ENCODE measurements at places on chromosomes 5 and 9. TPM values are rescaled to one million over a fixed set of nuclear protein-coding genes. Genes with fewer than 3 reads are reported as not detected.

DNA sequence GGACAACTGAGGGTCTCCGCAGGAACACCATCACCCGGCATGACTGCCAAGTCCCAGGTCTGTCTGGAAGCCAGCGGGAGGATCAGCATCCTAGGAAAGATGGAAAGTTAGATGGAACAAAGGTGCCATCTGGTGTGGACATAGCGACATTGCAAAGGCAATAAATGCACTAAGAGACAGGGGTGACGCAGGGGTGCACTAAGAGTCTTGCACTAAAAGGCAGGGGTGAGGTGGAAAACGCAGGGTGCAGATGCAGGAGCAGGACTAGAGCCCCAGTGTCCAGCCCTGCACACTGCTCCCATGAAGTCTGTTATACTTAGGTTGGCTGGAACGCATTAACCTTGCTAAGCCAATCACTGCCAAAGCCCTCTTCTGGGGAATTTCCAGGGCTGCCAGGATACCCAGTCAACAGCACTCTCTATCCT is 15.5 kb downstream of the ATOX1 start:
- DNase-seq = peak; percentile 54

GRCh38 chr5:111512375-111513130 is at the start of gene STARD4:
Gene STARD4 (minus strand): TSS chr5:111512535. CDS start chr5:111507433, 5,102 bp downstream.
- peak; percentile 94 for DNase-seq

The CCDC183 gene
- total RNA-seq = 0.18 TPM

- no peak for DNase-seq
These were observed 323.6 kb downstream of the DRD1 start for GRCh38 chr5:175120412-175120811.

The ARAP3 gene
- total RNA-seq = 39.2 TPM

DNA sequence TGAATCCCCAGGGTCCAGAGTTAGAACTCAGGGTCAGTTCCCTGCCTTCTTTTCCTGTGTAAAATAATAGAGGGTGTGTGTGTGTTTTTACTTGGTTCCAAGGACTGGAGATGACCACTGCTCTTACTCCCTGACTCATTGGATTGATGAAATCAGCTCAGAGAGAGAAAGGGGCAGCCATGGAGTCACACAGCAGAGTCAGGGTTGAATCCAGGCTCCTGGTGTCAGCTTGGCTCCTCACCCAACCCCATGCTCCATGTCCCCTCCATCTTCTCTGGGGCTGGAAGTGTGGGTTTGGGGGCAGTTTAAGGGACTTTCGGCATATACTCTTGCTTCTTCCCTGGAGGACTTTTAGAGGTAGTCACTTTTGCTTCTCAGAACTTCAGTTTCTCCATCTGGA is 21.6 kb downstream of the DAB2IP start:
- no peak for DNase-seq

The PCDHB13 gene
- total RNA-seq = 6.2 TPM

DNA sequence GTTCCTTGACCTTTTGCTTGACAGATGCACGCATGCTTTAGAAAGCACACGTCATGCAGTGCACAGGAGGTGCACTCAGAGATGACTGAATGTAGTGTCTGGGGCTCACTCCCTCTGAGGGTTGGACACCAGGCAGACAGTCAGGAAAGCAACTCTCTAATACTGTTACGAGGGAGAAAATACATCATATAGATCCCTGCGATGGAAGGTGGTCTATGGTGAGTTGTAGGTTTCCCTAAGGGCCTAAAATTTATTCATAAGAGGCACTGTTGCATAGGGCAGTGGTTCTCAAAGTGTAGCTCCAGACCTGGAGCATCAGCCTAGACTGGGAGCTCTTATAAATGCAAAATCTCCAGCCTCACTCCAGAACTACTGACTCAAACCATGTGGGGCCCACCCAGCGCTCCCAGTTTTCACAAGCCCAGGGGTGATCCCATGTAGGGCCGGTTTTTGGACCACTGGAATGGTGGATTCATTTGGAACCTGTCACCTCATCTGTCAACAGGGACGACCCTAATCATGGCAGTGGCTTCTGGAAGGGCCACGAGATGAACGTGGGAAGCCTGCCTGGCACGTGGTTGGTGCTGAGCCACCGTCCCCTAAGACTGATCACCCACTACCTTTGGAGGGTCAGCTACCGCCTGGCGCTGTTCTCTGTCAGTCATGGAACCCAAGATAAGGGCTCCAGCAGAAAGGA is 16.8 kb upstream of the PHF19 start:
- DNase-seq = no peak

The SAP30L gene
- 34.6 TPM for total RNA-seq
